ENCODE measurements at places on chromosomes 12 and 14.

- DNase-seq = no peak
Measured at GRCh38 chr12:122614839-122615238, 87.8 kb downstream of the KNTC1 start.

DNA sequence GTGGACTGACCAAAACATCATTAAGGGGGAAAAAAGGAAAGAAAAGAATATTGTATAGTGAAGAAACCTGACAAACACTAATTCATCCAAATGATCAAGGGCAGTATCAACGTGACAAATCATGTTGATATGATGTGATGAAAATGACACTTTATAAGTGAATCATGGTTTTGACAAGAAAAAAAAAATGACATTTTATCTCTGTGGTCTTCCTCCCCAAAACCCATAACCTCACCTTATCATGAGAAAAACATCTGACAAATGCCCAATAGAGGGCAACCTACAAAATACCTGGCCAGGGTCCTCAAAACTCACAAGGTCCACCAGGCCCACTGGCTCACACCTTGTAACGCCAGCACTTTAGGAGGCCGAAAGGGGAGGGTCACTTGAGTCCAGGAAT lies 13.8 kb downstream of the TMED10 start:
- no peak for DNase-seq

DNA sequence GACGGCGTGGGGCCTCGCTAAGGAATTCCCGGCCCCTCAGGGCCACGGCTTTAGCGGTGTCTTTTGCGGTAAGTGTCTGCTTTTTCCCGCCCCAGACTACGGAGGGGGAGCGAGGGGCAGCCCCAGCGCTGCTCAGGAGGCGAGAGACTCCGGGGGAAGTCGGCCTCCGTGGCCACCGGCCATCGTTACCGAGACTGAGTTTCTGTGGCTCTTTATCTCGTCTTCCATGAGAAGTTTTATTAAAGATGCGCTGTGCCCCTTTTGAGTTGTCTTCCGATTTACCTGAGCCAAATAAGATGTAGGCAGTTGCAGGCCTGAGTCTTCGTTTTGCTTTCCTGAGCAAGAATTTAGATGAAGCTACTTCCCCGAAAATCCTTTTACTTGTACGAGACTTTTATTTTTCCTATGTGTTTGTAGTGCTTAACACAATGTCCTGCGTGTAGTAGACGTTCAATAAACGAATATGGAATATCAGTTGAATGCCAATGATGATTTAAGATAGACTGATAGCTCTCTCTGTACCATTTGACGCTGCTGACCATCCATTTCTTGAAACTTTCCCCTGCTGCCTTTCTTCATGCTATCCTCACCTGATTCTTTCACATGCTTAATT lies 462 bp downstream of the SRP54 start:
- no peak for DNase-seq

DNA sequence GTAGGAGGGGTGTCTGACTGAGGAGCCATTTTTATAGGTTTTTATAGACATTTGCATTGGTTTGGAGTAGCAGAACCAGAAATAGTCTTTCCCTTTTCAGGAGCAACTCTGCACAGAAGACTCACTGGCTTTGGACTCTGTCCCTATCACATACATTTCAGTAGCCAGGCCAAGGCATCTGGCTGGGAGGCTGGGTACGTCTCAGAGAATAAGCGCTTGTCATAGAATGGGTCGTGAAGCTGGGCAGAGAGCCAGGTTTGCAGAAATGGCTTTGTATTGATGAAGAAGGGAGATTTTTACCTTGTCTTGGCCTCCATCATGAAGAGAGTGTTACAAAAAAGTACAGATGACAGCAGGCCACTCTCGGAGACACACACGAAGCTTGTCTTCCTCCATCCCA lies 98.6 kb downstream of the CACNA1C start:
- no peak for DNase-seq

- DNase-seq = no peak
Measured at GRCh38 chr12:3135522-3136461, 58.6 kb downstream of the TSPAN9 start.

GRCh38 chr14:64510825-64511671 lies 6.5 kb downstream of the ZBTB1 start:
- DNase-seq = peak; percentile 45

DNA sequence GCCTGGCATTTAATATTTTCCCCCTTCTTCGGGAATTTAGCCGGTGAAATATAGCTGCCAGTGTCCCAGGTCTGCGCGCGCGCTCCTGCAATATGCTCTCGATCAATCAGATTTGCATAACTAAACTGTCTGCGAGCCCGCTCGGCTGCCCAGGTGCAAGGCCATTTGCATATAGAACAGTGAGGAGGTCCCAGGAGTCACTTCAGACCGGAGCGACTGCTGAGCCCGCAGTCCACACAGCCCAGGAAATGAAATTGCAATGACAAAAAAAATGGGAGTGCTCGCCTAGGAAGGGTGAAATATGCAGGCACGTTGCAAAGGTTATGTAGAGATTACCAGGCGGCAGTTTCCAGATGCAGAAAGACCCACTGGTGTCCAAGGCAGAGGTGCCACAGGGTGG lies 228.5 kb downstream of the VRK1 start:
- no peak for DNase-seq

- no peak for DNase-seq
Measured at GRCh38 chr12:9052610-9053009, 63.1 kb downstream of the A2M start.
